CD4-positive, alpha-beta T cell (primary cell): ENCODE measurements at places on chromosomes 5 and 9.

- no peak for DNase-seq
These were observed 45.3 kb downstream of the TRPM3 start for GRCh38 chr9:71076096-71076495.

DNA sequence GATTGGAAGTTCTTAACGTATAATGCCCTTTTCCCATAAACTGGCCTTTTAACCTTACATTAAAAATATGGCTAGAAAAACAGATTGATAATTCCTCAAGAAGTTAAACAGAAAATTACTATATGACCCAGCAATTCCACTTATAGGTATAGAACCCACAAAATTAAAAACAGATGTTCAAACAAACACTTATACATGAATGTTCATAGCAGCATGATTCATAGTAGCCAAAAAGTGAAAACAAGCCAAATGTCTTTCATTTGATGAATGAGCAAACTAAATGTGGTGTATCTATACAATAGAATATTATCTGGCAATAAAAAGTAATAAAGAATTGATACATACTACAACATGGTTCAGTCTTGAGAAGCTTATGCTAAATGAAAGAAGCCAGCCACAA lies 35.5 kb downstream of the POU5F2 start:
- DNase-seq: no peak

DNA sequence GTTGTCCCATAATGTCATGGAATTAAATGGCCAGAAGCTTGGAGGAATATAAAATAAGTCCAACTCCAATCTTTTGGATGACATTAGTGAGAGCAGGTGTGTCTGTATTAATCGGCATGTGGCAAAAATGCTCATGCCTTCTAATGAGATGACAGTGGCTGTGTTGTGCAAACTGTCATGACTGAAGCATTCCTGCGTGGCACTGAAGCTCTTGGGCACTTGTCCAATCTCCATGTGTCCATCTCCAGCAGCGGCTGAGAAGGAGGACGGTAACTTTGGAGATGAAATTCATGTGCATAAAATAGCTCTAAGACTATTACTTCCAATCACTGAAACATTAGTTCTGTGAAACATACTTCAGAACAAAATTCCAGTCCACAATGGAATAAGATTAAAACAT lies 697.5 kb upstream of the GRAMD2B start:
- DNase-seq: no peak

DNA sequence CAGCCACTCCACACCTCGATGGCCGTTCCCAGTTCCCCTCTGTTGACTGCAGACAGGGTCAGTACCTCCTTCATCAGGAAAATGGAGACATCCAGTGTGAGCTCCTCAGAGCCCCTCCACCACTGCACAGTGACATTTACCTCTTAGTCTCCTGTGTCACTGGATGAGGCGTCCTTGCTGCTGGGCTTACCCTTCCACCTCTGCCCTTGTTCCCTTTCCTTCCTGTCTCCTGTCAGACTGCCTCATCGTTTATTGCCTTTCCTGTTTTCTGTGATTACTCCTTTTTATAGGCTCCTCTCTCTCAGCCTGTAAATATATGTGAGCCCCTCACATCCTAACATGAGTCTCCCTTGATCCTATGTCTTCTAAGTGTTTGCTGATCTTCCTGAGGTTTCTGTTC lies 23.2 kb upstream of the SPTAN1 start:
- DNase-seq: no peak

GRCh38 chr5:129905473-129906176 lies 1.4 kb downstream of the CHSY3 start:
- DNase-seq: no peak

- DNase-seq: no peak
These were observed 122.2 kb downstream of the MLLT3 start for GRCh38 chr9:20500101-20500500.

GRCh38 chr9:2675834-2676233 lies 41.5 kb upstream of the KCNV2 start:
- DNase-seq: no peak

DNA sequence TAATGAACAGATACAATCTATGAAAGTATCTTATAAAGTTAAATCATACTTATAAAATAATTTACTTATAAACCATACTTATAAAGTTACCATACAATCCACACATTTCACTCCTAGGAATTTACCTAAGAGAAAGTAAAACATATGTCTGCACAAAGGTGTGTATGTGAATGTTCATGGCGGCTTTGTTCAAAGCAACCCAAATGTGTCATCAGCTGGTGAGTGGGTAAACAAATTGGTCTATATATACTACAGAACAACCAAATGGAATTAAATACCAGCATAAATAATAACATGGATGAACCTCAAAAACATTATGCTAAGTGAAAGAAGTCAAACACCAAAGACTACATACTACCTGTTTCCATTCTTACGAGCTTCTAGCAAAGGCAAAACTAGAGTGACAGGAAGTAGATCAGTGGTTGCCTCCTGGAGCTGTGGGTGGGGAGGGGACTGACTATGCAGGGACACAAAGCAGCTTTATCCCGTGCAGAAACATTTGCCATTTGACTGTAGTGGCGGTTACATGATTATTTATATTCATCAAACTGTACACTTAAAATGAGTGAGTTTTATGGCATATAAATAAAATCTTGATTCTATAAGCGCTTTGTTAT lies 10.6 kb downstream of the TRAF1 start:
- peak; percentile 81 for DNase-seq

DNA sequence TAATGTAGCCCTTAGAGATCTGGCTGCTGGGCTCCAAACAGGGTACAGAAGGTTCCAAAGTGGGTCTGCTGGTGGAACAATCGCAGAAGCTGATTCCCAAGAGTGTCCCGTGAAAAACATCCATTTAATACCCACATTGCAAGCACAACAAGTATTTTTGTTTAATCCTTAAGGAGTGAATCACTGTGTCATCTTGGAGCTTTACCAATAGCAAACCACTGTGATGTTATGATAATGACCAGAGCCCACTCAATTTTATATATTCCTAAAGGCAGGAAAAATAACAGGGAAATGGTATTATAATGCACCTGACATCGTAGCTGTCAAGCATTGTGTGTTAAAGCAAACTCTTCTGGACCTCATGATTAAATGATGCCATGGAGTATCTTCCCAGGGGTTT lies 291.9 kb downstream of the FBXL7 start:
- no peak for DNase-seq

GRCh38 chr5:62727861-62728260 lies 149.2 kb downstream of the LRRC70 start:
- DNase-seq: no peak

- DNase-seq: no peak
These were observed 37.8 kb downstream of the PRELID2 start for GRCh38 chr5:145797336-145797735.

GRCh38 chr5:148540647-148541046 lies 113.7 kb downstream of the HTR4 start:
- no peak for DNase-seq

- DNase-seq: no peak
These were observed 2.2 kb downstream of the FBXW5 start for GRCh38 chr9:136942112-136942880.

GRCh38 chr5:124816381-124816780 lies 69.9 kb upstream of the ZNF608 start:
- DNase-seq: no peak

GRCh38 chr9:92971121-92971520 lies 23.8 kb downstream of the FGD3 start:
- no peak for DNase-seq

DNA sequence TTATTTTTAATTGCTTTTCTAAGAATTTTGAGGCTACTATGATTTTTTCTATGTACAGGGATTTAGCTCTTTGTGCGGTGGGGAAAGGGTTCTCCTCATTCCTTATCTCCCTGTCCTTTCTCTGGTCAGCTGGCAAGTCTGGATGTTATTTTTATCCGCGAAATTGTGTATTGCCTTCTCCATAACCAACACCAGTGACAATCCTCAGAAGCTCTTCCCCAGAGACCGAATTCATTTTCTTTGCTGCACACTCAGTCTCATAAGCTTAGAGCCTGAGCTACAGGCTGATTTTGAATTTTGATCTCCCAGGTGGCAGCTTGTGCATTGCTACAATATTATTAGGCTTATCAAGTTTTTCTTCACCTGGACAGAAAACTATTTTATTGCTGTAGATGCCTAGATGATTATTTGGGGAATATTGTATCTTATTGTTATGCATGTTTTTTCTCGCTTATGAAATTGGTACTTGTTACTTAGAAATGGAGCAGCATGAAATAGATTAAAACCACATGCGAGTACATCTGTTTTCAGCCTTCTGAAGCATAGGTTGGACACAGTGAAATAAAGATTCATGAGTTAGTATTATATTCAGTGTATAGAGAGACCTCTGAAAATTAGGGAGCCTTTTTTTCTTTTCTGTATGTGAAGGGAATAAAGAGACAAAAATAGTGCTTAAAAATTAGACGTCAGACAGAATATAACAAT lies 27.3 kb downstream of the CPEB4 start:
- no peak for DNase-seq

- DNase-seq: no peak
These were observed 149.2 kb upstream of the NFIL3 start for GRCh38 chr9:91572811-91573210.

- no peak for DNase-seq
These were observed 10.6 kb upstream of the SLC6A19 start for GRCh38 chr5:1190837-1191239.

DNA sequence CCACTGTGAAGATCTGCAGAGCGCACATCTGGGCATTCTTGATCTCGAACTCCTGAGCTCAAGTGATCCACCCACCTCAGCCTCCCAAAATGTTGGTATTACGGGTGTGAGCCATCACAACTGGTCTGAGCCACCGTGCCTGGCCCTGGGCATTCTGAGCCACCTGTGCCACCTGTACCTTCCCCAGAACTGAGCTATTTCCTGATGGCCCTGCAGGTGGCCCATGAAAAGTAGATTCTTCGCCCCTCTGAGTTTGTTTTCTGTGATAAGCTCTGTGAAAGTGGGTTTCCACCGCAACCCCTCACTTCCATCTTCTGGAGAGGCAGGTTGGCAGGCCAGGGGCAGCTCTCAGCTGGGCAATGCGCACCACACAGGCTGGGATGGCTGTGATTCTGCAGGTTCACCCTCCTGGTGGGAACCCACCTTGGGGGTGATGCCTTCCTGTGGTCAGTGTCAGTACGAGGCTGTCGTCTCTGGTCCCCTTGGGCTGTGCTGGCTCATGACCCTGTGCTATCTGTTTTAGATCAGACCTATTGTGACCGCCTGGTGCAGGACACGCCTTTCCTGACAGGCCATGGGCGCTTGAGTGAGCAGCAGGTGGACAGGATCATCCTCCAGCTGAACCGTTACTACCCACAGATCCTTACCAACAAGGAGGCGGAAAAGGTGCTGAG lies 11.3 kb downstream of the CARD19 start:
- DNase-seq: no peak

DNA sequence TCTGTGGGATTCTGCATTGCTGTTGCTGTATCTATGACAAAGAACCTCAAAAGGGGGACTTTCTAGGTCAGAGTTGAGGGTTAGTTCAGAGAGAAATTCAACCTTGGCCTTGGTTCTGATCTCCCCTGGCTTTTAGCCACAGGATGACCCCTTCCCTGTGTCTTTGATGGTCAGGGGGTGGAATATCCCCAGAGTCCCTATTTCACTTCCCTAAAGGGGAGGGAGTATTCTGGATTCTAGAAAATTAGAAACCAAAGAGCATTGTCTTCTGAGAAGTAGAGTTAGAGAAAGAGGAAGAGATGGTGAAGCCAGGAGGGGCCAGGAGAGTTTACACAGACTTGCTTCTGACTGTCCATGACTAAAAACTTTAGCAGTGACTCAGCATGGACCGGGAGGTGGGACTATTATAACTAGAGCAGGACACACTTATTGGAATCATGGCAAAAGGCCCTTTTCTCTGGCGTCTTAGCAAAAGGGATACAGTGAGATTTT lies 56.2 kb upstream of the LPAR1 start:
- no peak for DNase-seq

- no peak for DNase-seq
These were observed 9.0 kb upstream of the PAPPA start for GRCh38 chr9:116144555-116144954.

DNA sequence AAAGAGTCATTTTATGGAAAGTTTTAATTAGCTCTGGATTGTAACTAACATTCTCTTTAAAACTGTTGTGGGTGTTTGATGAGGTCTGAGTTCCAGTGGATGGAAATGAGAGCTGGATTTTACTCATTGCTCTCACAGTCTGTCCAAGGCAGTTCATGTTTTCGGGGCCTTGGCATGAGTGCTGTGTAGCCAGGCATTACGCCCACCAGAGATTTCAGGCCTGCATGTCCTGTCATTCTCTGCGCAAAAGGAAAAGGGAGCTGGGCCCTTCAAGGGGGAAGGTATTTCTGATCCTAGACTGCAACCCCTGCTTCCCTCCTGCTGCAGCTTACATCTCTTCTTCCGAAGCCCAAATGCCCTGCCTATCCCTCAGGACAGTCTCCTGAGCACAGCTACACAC lies 499.6 kb upstream of the TRPC7 start:
- no peak for DNase-seq

DNA sequence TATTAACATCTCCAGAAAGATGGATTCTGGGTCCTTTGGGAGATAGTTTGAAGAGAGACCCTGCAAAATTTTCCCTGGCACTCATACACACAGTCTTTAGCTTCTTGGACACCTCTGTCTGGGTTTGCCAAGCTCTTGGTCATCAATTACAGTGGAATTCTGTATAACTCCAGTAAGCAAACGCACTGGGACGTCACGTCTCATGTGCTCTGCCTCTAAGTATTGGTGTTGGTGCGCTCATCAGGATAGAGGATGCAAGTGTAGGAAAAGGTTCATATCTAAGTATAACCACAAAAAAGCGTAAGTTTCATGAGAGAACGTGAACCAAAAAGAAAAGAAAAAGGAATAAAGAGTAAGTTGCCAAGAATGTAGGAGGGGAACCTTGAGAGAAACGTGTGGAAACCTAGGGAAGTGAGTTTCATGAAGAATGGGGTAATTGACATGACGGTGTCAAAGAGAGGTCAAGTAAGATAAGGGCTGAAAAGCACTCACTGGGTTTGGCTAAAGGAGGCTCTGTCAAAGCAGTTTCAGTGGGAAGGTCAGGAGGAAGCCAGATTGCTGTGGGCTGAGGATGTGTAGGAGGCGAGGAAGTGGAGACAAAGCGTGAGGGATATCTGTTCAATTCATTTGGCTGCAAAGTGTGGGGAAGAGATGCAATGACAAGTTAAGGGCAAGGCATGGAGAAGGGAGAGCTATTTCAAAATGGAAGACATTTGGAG lies 92.7 kb downstream of the RAD23B start:
- DNase-seq: no peak
